ENCODE measurements at places on chromosomes 7 and 10.

DNA sequence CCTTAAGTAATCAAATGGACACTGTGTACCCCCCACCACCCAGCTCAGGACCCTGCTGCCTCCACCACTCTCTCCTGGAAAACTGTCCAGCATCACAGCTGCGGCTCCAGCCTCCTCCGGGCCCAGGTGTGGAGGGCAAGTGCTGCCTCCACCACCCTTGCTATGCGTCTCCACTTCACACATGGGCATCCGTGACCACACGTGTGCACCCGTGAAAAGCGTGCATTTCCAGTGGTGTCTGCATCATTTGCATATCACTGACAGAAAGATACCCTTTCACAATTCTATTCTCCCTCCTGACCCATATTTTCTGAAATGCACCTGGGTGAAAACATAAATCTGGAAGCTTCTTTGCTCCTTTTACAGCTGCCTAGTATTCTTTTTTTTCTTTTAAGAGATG, 89.7 kb upstream of the PDGFA start:
- no peak for DNase-seq

DNA sequence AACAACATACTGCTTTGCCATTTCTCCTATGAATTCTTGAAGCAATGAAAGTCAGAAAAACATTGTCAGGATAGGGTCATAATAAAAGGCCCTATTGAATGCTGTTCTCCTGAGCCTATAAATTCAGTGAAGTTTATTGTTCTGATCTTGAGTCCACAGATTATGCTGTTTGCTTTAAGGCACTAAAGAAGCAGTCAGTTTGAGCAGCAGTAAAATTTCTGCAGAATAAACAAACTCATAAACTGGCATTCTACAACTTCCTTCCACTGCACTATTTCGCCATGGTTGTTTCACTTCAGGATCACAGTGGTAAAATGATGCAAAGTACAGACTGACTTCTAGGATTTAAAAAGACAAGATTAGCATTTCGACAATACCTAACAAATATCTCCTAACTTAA, 503.2 kb downstream of the SH2D4B start:
- DNase-seq = no peak

- DNase-seq = no peak
Measured at GRCh38 chr7:55534916-55535590, 37.2 kb downstream of the VOPP1 start.

DNA sequence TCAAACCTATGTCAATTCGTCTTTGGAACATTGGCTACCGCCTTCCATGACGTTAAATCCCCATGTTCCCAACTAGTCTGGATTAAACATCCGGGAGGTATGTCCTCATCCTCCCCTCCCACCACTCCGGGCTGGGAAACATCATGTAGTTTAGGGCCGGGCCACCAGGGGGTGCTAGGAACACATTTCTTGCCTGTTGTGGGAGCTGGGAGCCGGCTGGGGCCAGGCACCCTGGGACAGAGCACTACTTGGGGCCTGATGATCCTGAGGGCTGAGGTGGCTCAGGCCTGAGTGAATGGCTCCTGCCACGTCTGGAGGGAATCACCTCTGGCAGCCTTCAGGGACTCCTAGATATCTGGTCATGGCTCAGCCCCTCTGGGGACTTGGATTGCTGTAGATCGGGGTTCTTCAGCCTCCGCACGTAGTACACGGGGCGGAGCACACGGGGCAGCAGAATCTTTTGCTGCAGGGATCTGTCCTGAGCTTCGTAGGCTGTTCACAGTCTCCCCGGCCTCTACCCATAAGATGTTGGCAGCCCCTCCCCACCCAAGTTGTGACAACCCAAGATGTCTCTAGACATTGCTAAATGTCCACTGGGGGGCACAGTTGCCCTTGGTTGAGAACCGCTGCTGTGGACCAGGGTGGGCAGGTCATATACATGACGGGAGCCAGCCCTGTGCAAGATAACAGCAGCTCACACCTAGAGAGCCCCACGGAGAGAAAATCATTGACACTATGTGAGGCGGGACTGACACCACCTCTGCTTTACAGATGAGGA, 141.2 kb upstream of the ZNF716 start:
- DNase-seq = no peak

GRCh38 chr10:90856964-90857634, 740 bp downstream of the HTR7 start:
- no peak for DNase-seq

DNA sequence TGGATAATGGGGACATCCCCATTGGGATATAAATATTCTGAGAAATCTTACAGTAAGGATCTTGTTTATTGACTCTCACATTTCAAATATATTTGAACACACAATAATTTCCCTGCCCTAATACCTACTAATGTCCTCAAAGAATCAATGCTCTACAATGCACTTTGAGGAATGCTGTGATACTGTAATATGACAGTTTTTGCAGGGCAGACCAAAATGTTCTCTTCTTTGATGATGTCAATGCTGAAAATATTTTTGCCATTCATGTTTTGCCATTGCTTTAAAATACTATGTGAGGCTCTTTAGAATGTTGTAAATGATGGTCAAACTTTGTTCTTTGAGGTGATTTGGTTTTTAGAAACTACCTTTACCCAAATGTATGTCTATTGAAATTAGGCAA, 594.1 kb downstream of the INHBA start:
- no peak for DNase-seq

GRCh38 chr10:113704637-113705343, 25.1 kb downstream of the CASP7 start:
- DNase-seq = no peak

DNA sequence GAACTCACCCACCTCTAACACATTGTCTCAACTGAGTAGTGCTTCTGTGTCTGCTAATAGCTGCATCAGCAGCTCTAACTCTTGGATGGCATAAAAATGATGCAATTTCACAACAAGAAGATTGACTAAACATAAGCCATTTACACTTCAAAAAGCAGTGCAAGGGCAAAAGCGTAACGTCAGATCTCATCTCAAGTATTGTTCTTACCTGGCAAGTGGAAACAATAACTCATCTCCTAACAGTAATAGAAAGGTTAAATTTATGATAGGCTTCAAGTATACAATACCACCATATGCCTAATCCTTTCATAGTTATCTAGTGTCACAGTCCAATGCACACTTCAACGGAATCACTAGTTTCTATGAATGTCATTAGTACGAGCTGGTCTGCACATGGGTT, 14.8 kb downstream of the TPK1 start:
- no peak for DNase-seq

DNA sequence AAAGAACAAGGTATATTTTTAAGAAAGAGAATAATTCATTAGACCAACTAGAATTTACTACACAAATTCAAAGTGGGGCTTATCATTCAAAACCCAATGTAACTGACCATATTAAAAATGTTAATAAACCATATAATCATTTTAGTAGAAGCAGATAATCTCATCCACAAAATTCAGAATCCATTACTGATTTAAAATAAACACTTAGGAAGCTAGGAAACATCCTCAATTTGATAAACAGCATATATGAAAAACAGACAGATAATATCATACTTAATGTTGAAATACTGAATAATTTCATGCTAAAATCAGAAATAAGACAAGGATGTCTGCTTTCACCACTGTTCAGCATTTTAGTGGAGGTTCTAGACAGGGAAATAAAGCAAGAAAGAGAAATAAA, 902.8 kb upstream of the PHF14 start:
- DNase-seq = no peak

- DNase-seq = no peak
Measured at GRCh38 chr7:126411821-126412383, 840.8 kb downstream of the GRM8 start.

DNA sequence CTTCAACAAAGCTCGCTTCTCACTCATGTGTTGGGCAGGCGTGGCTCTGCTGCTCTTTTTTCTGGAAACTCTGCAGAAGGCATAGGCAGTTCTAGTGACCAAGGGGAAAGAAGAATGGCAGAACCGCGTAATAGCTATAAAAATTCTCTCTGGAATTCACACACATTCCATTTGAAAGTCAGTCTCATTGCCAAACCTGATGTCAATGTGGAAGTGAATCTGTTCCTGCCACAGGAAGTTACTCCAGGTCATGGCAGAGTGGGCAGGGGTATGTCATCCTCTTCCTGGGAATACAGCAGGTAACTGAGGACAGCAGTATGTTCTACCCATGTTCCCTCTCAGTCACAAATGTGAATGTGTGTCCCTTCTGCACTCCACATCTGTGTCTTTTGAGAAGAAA, 8.2 kb upstream of the PAXIP1 start:
- DNase-seq = no peak

GRCh38 chr10:17645621-17646345, 1.8 kb downstream of the STAM start:
- no peak for DNase-seq

- DNase-seq = no peak
Measured at GRCh38 chr7:82414389-82414788, 29.2 kb downstream of the CACNA2D1 start.
